ENCODE measurements at places on chromosomes 12 and 14.

GRCh38 chr12:94020335-94020734, 128.0 kb upstream of the PLXNC1 start:
- DNase-seq = no peak

DNA sequence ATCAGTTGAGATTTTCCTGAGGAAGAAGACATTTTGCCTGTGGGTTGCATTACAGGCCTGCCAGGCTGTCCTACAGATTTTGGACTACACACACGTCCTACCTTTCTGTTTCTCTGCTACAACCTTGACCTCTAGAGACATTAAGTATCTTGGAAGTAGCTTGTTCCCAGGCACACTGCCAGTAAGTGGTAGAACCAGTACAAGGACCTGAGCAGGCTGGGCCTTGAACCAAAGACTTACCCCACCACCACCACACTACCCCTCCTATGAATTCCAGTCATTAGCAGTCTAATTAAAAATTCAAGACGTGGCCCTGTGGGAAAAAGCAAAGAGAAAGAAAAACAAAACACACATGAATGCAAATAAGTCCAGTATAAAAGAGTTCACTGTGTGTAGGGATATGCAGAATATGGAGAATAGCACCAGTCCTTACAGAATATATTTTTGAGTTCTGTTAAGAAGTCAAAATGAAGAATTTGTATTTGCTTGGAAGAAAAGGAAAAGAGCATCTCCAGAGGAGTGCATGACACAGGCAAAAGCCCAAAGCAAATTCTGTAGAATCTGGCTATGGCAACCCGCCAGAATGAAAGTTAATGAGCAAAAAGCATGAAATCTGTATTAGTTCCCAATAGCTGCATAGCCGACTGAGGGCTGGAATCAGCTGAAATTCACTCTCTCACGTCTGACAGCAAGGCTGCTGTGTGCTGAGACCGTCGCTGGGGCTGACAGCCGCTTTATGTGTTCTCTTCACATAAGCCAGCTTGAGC, 74.3 kb upstream of the ST8SIA1 start:
- DNase-seq = no peak

- DNase-seq = no peak
These were observed 51.2 kb upstream of the OXA1L start for GRCh38 chr14:22715186-22715812.

DNA sequence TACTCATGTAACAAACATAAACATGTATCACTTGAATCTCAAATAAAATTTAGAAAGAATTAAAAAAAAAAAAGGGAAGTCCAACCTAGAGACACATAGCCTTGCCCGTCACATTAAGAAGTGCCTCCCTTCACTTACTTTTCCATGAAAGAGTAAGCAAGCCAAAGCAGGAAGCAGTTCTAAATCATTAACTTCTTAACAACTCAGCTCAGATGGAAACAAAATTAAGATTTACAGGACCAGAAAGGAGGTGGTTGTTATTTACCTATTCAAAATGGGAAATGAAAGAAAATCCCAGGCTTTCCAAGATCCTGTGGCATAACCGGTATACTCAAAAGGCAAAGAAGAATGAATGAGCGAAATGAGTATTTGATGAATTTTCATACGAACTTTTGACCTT, 258.6 kb upstream of the DCN start:
- DNase-seq = no peak

- no peak for DNase-seq
These were observed 16.4 kb upstream of the KSR2 start for GRCh38 chr12:117985182-117985581.

DNA sequence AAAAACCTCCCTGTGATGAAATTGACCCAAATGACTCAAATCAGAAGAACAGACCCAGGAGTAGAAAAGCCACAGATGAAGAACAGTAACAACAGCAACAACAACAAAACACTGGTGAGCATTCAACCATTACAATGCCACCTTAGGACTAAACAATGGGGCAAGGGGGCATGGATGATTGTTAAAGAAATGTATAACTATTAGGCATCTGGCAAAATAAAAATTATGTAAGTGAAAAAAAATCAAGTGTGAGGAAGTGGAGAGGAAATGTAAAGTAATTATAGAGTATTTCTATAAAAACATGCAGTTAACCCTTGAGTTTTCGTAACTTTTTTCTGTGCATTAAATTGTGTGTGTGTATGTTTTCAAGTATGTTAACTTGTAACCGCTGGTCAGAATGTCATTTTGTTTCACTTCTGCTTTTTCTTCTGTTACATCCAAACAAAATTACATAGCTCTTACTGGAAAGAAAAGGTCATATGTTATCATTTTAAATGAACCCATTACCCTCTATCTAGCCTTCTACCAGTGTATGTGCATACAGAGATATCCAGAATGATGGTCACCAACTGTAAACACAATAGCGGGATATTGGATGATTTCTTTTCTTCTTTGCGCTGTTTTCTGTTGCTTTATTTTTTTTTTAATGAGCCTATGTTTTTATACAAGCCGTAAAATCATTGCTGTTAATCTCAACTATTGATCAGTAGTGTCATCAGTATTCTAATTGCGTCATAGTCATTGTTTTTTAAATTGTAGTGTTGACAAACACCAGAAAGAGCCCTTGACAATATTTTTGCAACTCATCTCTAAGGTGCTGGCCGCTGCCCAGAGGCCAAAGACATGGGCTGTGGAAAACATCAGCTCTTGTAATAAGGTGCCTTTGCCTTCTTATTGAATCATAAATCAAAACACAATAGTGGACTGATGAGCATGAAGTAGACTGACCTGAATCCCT, 170.6 kb downstream of the CRADD start:
- no peak for DNase-seq

DNA sequence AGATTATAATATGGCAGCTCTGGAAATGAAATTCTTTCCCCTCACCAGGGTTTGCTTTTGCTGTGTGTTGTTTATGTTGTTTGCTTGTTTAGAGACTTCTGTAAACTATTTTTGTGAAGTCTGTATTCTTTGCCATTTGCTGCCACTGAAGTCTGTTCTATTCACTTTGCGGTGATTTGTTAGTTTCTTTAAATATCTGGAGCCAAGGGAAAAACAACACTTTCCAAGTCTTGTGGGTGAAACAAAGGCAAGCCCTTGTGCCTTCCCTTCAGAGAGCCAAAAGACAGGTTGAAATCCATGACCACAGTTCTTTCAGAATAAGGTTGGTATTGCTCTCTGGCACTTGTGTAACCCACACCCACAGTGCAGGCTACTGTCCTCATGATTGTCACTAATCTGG, 59.5 kb upstream of the RNU6-7 start:
- DNase-seq = no peak

DNA sequence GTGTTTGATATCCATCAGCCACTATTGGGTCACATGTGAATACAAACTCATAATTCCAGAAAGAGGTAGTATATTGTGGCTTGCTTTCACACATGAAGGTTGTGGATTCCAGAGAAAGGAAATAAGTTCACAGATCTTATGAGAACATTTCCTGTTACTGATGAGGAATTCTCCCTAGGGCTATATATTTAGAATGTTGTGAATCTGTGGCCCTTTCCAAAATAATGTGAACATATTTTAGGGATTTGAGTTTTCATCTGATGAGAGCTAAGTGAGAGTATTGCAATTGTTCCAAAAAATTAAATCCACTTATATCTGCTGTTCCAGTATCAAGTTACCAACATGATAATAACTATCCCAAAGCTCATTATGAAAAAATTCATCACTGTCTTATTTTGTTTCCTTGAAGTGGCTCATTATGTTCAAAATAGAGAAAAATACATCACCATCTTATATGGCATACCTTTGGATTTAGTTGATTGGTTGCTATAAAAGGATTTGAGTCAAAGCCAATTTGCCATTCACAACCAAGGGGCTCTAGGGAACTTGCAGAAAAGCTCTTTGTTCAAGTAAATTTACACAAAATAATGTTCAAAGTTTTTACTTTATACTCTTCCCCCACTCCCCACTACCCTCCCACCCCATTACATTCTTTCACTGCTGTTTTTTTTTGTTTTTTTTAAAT, 76.3 kb downstream of the MYRFL start:
- no peak for DNase-seq

- DNase-seq = no peak
These were observed 825 bp upstream of the CCDC85C start for GRCh38 chr14:99604766-99605298.

DNA sequence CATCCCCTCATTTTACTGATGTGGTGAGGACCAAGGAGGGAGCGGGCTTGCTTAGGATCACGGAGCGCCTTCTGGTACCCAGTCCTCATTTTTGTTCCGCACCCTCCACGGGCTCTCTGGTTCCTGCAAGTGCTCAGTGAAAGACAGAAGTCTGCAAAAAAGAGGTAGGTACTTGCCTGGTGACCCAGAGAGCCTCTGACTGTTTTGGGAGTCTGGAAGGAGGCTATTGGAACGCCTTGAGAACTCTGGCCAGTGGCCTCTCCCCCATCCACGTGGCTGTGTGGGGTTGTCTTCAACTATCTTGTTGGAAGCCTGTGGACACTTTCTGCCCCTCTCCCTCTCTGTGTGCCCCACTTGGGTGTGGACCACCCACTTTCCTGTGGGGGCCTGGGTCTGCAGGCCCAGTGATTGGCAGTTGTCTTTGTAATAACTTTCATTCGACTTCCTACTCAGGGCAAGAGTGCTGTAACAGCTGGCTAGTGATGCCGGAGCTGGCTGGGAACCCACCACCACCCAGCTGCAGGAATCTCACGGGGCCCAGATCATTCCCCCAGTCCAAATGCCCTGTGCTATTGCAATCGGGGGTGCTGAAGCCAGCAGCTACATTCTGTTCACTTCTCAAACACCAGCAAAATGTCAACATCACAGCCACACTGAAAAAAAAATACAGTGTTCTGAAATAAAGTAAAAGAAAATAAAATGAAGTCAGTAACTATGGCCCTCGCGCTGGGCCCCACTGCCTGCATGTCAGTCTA, 122.8 kb downstream of the PRMT8 start:
- DNase-seq = no peak

Data from fibroblast of the conjunctiva (primary cell).